ENCODE measurements at places on chromosomes 11 and 22.

- no peak for DNase-seq
Observed at GRCh38 chr11:84549217-84549616, 1077.9 kb downstream of the DLG2 start.

DNA sequence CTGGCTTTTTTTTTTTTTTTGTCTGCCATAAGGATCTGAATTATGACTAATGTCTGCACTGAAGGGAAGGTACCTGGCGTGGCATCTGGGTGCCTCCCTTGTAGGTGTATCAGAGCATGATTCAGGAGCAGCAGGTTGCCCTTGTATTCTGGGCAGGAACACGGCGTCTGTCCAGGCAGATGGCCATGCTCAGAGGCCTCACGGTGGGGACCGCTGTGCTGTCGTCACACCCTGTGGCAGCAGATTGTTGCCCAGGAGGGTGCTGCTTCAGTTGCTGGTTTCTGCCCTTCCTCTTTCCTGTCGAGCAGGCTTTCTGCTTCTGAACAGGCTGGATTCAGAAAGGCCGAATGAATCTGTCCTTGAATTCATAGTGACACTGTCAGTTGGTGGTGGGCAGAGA, 11.0 kb downstream of the ZNRF3 start:
- DNase-seq: no peak

DNA sequence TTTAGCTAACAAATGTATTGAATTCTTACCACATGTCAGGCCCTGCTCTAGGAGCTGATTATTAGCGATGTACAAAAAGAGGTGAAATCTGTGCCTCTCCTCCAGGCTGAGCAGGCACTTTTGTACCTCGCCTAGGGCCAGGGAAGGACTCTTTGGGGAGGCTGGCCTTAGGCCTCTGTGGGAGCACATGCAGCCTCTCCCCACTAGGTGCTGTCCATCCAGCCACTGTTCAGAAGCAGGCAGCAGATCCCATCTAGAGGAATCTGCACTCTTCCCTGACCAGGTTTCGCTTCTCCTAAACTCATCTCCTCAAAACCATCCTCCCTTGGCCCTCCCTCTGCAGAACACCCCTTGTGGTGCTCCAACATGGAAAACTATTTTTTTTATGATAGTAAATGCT, 51.9 kb upstream of the WT1 start:
- DNase-seq: no peak

DNA sequence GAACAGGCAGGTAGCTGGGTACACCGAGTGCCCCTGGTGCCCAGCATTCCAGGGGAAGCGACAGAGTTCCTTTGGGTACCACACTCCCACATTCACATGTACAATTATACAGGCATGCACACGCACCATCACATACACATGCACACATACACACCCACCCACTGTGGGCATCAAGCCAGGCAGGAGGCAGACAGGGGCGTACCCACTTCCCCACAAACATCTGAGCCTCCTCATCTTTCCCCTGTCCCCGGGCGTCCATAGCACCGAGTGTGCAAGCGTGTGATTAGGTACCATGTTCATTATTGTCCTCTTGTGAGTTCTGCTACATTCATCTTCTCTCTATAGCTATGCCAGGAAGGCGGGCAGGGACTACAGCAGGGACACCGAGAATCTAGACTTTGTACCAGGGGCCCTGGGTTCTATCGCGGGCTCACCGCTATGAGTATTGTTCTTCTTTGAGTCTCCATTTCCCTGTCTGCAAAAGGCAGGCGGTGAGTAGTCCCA, 2.1 kb upstream of the CARD10 start:
- no peak for DNase-seq

- DNase-seq: no peak
Observed at GRCh38 chr11:133520707-133521106, 11.6 kb downstream of the OPCML start.

DNA sequence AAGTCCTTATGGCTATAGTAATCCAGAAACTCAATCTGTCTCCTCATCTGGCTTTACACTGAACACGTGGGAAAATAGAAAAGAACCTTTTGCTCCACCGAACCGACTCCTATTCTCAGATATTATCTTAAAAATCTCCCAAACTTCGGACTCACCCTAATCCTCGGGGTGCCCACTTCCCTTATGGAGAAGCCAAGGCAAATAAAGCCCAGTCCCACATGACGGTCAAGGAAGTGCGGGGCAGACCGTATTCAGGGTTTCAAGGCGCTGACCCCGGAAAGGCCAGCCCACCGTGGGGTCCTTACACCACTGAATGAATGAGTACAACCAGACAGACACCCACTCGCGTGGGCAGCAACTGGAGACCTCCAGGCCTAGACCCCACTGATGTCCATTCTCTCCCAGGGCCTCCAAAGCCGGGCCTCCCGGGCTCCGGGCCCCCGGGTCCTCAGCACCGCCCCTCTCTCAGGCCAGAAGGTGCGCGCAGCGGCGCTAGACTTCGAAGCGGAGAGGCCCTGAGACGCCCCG, 489 bp downstream of the NUP98 start:
- DNase-seq: no peak

DNA sequence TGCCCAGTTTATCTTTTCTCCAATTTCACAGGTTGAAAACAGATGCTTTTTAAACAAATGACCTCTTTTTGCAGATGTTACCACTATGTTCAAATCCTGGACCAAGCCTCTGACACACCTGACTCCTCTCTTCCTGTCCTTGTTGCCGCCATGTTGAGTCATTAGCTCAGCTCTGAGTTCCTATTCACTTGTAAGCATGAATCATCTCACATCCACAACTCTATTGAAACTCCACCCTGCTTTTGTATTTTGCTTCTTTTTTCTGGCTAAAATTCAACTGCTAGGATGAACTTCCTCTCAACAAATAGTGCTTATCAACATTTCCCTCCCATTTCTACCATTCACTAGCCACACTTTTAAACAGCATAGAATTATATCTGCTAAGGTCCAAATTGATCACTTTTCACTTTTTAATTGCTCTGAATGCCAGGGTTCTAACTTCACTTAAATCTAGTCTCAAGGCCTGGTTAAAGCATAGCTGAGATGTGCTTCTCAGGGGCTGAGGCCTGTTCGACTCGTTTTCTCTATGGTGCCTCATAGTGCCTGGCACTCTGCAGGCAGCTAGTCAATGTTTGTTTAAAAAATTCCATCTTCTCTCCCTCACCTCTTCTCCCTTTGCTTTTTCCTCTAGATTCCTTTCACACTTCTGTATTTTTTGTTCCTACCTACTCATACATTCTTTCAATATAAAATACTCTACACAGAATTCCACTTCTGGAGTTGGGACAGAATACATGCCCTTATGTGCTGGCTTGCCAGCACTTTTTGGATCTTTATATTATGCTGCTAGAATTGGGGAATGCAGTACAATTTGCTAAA, 3.9 kb downstream of the JOSD1 start:
- DNase-seq: no peak

DNA sequence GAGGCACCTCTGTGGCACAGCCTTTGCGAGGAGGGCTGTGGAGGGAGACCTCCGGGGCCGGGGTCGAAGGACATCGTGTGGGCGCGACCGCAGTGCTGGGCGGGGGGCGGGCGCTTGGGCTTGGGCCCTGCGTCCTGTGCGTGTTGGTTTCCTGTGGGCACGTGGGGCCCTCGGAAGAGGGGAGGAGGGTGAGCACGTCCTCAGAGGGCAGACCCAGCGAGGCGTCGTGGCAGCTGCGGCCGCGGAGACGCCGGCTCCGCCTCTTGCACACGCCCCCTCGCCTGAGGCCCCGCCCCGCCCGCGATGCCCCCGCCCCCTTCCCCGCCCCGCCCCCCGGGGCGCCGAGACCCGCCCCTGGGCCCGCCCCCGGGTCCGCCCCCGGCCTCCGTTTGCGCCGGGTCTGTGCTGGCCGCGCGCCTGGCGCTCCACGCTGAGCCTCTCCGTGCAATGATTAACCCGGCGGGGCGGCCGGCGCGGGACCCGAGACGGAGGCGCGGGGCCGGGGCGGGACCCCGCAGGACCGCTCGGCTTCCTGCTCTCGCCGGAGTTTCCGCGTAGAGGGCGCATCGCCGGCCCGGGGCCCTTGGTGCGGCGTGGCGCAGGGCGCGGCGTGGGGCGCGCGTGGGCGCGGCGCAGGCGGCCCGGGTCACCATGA, at the start of gene PRR5:
TSS of gene PRR5 (plus strand) at position 381 of the 655 bp plus-strand sequence. CDS start at position 652, 271 bp downstream.
- peak; percentile 74 for DNase-seq
